Activated naive CD8-positive, alpha-beta T cell treated with anti-CD3 and anti-CD28 coated beads for 36 hours (primary cell): ENCODE measurements at places on chromosomes 13 and 19.

GRCh38 chr13:72435251-72435650, 292.2 kb downstream of the MZT1 start:
- DNase-seq, result no peak

GRCh38 chr13:97727991-97728390, 225.5 kb upstream of the IPO5 start:
- DNase-seq, result no peak

GRCh38 chr19:13017306-13018034, 22.2 kb downstream of the NFIX start:
- no peak for DNase-seq

GRCh38 chr13:54373211-54373610, 1344.6 kb downstream of the OLFM4 start:
- no peak for DNase-seq

- DNase-seq, result no peak
Measured at GRCh38 chr13:23810685-23811240, 78.4 kb downstream of the MIPEP start.

- peak; percentile 61 for DNase-seq
Measured at GRCh38 chr19:13850910-13851733, 25.8 kb upstream of the NANOS3 start.

GRCh38 chr19:17454576-17455071, 6.1 kb downstream of the NXNL1 start:
- DNase-seq, result no peak

DNA sequence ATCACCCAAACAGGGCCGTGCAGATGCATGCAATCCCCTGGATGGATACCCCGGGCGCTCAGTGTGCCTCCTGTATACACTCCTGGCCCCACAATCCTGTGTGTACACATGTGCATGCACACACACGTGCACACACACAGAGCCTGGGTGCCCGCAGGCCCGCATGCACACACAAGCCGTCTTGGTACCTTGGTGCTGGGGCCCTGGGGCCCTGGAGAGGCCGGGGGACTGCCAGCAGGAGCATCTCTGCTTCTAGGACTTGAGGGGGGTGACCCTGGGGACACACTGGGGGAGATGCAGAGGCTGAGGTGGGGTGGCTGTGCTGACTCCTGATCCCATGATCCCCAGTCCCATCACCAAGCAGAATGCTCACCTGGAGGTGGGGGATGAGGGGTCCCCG, 15.6 kb upstream of the EPOR start:
- DNase-seq, result no peak

- DNase-seq, result no peak
Measured at GRCh38 chr13:111341886-111342285, 21.4 kb downstream of the TEX29 start.

GRCh38 chr19:45660636-45661035, 7.4 kb upstream of the GIPR start:
- DNase-seq, result no peak

GRCh38 chr13:44362394-44363040, 11.1 kb upstream of the SERP2 start:
- DNase-seq, result no peak

DNA sequence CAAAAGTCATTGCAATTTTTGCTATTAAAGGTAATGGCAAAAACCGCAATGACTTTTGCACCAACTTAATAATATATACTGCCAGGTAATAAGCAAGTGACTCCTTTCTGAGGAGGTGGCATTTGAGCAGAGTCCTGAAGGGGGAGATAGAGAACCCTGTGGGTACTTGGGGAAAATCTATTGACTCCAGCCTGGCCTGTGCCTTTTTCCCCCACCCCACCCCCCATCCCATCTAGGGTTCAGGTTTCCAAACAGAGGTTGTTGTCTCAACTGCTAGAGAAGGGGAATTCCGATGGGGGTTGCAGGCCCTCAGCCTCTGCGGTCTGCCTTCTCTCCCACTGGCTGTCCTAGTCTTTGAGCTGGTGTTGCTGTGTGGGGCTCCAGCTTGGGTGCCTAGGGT, 11.5 kb downstream of the S1PR2 start:
- peak; percentile 29 for DNase-seq

DNA sequence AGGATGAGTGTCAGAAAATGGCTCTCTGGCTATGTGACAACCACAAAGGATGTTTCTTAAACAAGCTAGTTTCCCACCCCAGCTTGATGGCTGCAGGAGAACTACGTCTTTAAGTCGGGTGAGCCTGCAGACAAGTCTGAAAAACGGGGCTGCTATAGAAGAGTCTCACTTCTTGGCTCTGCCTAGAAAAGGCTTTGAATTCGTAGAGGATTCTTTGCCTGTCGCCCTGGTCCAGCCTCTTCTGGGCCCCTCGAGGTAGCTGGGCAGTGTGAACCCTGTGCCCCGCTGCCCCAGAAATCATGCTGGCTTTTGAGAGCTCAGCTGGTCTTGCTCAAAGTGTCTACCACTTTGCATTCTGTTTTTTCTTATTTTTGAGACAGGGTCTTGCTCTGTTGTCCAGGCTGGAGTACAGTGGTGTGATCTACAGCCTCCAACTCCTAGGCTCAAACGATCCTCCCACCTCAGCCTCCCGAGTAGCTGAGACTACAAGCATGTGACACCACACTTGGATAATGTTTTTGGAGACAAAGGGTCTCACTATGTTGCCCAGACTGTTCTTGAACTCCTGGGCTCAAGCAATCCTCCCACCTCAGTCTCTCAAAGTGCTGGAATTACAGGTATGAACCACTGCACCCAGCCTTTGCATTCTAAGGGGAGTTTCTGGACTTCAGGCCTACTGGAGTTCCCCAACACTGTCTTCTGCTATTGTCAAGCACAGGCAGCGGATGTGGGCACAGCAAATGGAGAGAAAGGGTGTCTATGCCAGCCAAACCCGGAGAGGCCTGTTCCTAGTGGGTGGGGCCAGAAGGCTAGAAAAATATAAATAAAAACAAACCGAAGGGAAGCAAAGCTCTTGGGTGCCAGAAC, 6.5 kb downstream of the CEBPA start:
- DNase-seq, result no peak
